ENCODE measurements at places on chromosomes 3 and 15.

DNA sequence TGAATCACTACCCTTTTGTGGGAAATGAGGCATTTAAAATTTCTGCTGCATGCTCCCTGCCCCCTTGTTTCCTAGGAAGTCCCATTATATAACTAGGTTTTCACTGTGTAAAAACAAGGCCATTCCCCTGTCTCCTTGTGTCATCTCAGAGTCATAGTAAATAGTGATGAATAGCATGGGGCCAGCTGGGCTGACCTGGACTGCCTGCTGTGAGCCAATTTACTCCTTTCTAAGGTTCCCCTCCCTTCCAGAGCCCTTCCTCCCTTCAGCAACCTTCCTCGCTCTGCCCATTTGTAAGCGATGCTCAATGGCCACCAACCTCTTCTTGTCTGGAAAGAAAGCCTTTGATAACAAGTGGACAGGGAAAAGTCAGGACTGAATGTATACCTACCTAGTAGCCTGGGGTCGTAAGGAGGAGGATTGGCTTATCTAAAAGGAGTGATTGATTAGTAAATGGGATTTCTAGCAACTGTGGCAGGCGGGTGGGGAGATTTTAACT, 11.7 kb downstream of the ITGA11 start:
- DNase-seq: no peak

DNA sequence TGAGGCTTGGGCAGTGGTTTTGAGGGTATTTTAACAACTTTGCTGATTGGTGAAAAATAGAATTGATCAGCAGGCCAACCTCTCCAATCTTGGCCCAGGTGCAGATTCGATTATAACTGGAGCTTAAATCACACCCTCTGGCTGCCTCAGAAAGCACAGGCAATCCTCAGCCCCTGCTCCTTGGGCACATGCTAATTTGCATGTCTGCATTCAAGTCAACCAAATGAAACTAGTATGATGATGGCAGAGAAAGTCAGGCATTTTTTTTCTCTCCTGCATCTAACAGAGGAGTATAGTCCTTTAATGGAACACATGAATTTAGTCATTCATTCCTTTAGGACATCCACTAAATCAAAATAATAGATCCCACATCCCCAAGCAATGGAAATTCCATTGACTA, 16.8 kb upstream of the NMNAT3 start:
- DNase-seq: no peak

GRCh38 chr3:108403686-108404345, 106.6 kb downstream of the MYH15 start:
- DNase-seq: no peak

GRCh38 chr3:127073941-127074820, 91.3 kb downstream of the PLXNA1 start:
- DNase-seq: no peak

GRCh38 chr15:101358895-101359294, 63.8 kb upstream of the SNRPA1 start:
- no peak for DNase-seq

DNA sequence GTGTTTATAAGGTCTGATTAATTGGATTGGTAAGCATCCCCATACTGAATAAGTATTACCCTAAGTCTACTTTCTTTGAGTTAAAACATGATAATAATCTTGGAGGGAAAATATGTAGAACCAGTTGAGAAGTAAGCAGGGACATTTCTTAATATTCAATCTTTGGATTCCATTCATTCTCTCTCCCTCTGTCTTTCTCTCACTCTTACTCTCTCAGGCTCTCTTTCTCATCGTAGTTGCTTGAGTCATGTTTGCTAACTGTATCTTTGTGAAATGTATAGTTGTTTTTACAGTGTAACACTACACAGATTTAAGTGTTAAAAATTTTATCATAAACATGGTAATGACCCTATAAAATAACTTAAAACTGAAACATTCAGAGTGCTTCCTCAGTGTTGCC, 163.8 kb downstream of the RSRC1 start:
- no peak for DNase-seq

- DNase-seq: no peak
These were observed 21.6 kb upstream of the RGMA start for GRCh38 chr15:93110502-93111040.

- DNase-seq: no peak
These were observed 181.9 kb downstream of the SV2B start for GRCh38 chr15:91281947-91282346.

- no peak for DNase-seq
These were observed 54.2 kb upstream of the ARHGEF3 start for GRCh38 chr3:56855856-56856512.

DNA sequence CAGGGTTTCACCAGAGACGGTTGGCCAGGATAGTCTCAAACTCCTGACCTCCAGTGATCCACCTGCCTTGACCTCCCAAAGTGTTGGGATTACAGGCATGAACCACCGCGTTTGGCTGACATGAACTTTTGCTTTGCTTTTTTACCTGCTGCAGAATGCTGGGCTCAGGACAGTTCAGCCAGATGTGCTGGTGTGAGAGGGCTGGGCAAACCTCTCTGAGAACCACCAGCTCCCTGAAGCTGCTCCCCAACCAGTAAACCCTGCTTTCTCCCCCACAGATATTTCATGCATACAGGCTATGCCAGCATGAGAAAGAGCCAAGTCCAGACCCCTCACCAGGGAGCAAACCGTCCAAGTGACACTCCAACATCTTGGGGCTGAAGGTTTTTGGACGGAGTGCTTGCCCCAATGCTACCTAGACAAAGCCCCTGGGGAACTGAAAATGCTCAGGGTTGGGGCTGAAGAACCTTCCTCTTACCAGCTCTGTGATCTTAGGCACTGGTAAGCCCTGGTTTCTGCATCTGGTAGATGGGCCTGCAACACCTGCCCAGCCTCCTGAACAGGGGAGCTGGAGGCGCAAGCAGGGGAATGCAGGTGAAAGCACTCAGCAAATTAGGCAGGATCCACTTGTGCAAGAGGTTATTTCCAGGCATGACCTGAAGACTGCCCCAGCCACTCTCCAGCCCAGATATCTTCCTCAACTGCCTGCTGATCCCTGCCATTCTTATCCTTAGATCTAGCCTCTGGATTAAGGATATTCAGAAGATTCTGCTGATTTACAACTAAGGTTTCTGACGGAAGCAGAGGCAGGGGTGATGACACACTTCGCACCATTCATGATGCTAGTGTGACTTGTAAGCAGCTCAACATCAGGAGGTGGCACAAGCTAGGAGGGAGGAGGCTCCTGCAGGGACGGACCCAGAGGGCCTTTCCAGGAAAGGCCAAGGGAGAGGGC, 78.8 kb downstream of the TLE3 start:
- no peak for DNase-seq

- no peak for DNase-seq
These were observed 45.4 kb downstream of the LPP start for GRCh38 chr3:188199386-188199785.

- DNase-seq: no peak
These were observed 211.5 kb downstream of the NECTIN3 start for GRCh38 chr3:111283165-111283564.

DNA sequence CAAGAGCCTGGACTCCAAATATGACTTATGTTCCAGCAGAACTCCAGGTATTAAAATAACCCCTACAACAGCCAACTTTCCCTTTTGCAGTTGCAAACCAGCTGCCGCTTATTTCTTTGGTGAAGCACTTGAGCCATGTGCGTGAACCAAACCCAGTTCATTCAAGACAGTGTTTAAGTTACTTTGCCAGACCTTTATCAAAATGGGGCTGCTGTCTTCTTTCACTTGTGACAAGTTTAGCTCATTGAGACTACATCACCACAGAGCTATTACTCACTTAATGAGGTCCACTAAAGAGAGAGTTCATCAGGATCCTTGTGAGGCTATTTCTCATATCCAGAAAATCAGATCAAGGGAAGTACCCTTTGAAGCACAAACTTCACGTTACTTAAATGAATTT, 2.4 kb upstream of the XRN1 start:
- no peak for DNase-seq

DNA sequence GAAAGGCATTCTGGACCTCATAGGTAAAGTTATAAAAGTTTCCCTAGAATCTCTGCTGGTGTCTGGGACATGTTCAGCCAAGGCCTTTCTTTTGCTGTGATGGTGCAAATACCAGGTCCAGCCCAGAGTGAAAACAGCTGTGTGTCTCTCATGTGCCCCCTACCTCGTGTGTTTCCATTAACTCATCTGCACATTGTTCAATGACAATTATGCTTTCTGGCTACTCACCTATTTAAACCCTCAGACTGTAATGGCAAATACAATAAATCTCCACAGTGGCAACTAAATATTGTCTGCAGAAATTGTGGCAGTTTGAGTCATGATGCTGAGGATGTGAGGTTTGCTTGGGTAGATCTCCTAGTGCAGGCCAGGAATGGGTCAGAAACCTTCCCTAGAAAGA, 53.1 kb upstream of the GALNT15 start:
- DNase-seq: no peak

DNA sequence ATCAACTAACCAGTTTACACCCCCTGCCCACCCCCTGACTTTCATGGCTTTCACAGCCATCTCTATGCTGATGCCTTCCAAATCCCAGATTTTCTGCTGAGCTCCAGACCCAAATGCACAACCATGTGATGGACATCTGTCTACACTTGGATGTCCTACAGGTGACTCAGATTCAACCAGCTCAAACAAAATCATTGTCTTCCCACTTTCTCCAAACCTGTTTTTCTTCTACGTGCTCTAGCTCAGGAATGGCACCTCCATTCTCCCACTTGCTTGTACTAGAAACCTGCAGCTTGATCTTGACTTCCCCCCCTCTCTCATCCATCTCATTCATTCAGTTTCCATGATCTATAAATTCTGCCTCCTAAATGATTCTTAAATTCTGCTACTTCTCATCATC, 34.1 kb upstream of the RARRES1 start:
- no peak for DNase-seq

GRCh38 chr3:7205535-7205934, 344.6 kb downstream of the GRM7 start:
- no peak for DNase-seq

DNA sequence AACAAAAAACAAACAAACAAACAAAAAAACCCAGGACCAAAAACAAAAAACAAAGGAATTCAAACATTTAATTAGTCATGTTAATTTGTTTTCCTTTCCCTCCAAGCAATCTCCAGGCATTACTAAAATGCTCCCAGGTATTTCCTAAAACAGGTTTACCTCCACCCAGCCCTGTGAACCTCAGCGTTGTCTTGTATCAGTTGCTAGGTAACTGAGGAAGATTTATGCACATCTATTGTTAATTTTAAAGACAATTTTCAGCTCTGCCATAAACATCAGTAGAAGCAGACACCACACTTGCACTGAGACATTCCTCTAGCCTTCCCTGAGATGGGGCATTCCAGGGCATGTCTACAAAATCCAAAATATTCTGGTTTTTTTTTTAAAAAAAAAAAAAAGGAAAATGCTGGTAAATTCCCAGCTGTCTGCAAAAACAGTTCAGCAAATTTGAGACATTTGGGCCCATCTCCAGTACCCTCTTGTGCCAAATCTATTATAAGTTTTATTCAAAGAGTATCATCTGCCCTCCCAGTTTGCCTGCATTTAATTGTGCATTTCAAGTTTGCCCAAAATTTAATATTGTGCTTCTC, 227.6 kb downstream of the ADAMTS9 start:
- no peak for DNase-seq

DNA sequence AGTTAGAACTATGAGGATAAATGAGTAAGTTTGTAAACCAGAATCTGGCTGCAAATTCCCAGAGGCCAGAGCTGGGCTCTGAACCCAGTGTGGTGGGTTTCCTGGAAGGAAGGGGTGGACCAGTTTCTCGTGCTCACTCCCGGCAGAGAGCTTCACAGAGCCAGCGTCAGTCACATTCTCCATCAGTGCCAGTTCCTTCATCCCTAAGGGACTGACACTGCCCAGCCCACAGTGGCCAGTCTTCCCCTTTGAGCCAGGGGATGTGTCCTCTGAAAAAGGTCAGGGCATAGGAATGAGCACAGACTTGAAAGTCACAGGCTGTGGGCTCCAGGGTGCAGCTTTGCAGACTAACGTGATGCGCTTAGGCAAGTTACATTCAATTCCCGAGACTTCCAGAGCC, 135.8 kb upstream of the HACD2 start:
- DNase-seq: no peak

DNA sequence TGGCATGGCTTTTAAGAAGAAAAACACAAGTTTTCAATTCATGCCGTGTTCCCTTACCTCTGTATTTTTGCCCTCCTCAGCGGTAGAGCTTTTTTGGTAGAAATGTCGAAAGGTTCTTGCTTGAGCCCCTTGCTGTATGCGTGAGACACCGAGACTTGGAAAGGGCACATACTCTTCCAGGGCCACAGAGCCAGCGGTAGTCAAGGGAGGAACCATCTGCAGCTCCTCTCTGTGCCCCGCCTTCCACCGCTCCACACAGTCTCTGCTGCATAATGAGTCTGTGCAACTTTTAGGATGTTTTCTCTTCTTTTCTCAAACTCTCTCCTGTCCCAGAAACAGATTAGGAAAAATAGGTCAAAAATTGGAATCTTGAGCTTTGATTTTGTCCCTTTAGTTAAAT, 77.5 kb downstream of the LPP start:
- DNase-seq: no peak

GRCh38 chr15:95371664-95372063, 958.8 kb upstream of the NR2F2 start:
- DNase-seq: no peak

- DNase-seq: no peak
These were observed 27.4 kb downstream of the NKIRAS1 start for GRCh38 chr3:23889386-23889785.

- no peak for DNase-seq
These were observed 48.5 kb upstream of the NR2C2 start for GRCh38 chr3:14898929-14899328.

GRCh38 chr15:55914446-55914845, 79.0 kb downstream of the NEDD4 start:
- no peak for DNase-seq

DNA sequence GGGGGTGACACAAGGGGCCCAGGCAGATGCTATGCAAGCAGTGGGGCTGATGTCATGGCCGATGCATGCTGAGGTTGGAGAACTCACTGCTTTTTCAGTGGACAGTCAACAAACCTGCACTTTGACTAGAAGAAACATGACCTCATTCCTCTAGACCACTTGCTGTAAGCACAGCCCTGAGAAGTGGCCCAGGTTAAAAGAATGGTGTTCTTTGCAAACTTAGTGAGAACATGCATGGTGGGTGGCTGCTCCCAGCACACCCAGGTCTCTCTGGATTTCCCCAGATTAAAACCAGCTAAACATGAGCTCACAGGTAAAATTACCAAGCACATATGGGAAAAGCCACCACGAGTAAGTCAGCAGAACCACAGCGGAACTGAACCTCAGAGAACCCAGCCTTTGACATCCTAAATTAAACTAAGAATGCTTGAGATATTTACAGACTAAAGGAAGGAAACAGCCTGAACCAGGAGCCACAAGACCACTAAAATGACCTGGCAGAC, 15.5 kb downstream of the DLEC1 start:
- no peak for DNase-seq

All from activated naive CD4-positive, alpha-beta T cell treated with anti-CD3 and anti-CD28 coated beads, Interleukin-2, amount 50 U/mL, for 72 hours (primary cell).